Heart right ventricle (tissue), 16 donors: ENCODE measurements at places on chromosomes 3 and 15.

- no peak for DNase-seq
Observed at GRCh38 chr3:146446026-146446425, 23.3 kb downstream of the PLSCR2 start.

DNA sequence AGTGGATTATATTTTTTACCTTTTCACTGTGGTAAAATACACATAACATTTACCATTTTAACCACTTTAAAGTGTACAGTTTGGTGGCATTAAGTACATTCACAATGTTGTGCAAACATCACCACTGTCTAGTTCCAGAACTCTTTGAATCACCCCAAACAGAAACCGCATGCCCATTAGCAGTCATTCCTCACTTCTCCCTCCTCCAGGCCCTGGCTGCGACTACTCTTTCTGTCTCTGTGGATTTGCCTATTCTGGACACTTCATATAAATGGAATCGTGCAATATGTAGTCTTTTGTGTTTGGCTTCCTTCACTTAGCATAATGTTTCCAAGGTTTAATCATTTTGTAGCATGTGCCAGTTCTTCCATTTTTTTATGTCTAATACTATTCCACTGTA lies 409.8 kb downstream of the NTRK3 start:
- no peak for DNase-seq

DNA sequence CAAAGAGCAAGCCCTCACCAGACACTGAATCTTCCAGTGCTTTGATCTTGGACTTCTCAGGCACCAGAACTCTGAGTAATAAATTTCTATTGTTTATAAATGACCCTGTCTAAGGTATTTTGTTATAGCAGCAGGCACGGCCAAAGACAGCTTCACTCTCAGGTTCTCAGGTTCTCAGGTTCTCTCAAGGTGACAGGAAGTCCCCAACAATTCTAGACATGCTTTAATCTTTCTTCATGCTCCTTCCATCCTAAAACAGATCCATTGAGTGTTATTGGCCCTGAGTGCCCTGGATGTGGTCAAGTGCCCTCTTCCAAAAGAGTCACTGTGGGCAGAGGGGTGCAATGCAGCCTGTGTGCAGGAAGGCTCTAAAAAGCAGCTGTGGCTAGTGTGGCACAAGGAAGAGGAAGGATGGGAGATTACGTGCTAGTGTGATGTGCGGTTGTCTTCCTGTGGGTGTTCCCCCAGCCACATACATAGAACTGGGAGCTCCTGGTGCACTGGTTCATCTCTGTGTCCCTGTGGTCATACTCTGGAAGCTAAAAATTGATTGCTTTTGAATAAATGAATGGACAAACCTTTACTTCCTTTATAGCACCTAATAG lies 11.0 kb upstream of the RAB7A start:
- DNase-seq: no peak

DNA sequence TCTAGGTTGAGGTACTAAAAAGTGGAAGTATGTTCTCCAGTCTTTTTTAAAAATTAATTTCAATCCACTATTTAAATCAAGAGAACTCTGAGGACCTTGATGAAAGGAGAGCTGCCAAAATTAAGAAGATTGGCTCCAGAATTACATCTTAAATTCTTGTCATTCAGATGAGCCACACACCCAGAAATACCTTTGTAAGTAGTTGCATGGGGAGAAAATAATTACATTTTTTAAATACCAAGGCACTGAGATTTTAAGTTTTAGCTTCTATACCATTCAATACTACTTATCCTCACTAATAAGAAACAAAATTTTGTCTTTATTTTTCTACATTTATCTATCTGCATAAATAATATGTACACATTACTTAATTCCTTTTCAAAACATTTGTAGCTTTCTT lies 1132.8 kb downstream of the OTOL1 start:
- no peak for DNase-seq

DNA sequence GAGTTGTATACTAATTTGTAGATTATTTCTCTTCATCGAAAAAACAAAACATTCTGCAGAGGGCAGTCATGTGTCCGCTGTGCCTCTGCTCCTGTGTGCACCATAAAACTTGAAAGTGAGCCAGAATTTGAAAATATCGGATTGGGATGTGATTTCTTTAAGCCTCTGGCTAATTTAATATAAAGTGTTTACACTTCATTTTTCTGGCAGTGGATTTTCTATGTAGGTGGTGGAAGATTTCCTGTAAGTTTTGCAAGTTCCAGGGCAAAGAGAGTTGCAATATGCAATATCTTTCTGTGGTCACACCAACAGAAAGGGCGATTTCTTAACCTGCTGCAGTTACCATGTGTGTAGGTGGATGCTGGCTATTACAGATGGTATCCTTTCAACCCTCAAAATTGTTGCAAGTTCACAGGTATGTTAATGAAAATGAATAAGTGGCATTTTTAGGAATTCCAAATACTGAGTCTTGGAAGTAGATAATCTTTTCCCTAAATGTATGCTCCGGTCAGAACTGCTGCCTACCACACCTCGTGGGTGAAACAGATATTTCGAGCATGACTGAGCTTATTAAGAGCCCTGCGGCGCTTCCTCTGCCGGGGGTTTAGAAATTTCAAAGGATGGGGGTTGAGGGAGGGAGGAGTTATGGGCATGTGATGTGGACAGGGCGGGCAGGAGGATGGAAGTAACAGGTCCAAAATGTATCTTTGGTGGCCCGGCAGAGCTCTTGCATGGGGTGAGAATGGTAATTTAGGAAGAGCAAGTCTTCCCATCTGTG lies 134.0 kb downstream of the PGPEP1L start:
- DNase-seq: no peak

GRCh38 chr3:71784914-71785531 lies at the start of gene PROK2:
Gene PROK2 (minus strand): TSS chr3:71785148. CDS start chr3:71785052, 96 bp downstream.
- DNase-seq: no peak
